Fibroblast of lung (primary cell): ENCODE measurements at places on chromosomes 2 and 18. TPM values are rescaled to one million over a fixed set of nuclear protein-coding genes. Genes with fewer than 3 reads are reported as not detected.

Gene CCDC141
- under 0.01 and 0.17 TPM in 2 replicates for total RNA-seq

Gene DLX1
- not detected in 2 replicates for total RNA-seq

Gene MOGAT1
- not detected in 2 replicates for total RNA-seq

Gene CYP26B1
- 0.17 and 0.51 TPM in 2 replicates for total RNA-seq

Gene OSR1
- 13.4 and 17.7 TPM in 2 replicates for total RNA-seq

Gene SCN1A
- under 0.01 and 0.50 TPM in 2 replicates for total RNA-seq

Gene CHN1
- total RNA-seq = 59.1 and 203 TPM in 2 replicates
